ENCODE measurements at places on chromosomes 3 and 15.

GRCh38 chr3:196203846-196204245 is 7.4 kb downstream of the ZDHHC19 start:
- no peak for DNase-seq

DNA sequence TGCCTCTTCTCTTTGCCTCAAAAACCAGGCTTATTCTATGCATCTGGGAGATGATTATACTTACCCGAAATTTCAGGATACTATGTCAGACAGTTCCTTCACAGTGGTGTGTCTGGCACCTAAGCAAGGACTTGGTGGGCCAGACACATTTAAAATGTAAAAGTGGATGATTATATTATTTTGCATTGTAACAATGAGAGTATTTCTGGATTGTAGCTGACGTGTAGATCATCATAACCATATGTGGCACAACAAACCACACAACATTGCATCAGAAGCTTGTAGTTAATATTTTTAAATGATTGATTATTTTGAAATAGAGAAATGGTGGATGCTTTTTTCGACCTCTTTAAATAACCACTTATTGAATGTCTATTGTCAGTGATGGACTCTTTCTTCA is 109.0 kb downstream of the TIGIT start:
- no peak for DNase-seq

- no peak for DNase-seq
Observed at GRCh38 chr3:23112491-23112890, 90.6 kb upstream of the UBE2E2 start.

DNA sequence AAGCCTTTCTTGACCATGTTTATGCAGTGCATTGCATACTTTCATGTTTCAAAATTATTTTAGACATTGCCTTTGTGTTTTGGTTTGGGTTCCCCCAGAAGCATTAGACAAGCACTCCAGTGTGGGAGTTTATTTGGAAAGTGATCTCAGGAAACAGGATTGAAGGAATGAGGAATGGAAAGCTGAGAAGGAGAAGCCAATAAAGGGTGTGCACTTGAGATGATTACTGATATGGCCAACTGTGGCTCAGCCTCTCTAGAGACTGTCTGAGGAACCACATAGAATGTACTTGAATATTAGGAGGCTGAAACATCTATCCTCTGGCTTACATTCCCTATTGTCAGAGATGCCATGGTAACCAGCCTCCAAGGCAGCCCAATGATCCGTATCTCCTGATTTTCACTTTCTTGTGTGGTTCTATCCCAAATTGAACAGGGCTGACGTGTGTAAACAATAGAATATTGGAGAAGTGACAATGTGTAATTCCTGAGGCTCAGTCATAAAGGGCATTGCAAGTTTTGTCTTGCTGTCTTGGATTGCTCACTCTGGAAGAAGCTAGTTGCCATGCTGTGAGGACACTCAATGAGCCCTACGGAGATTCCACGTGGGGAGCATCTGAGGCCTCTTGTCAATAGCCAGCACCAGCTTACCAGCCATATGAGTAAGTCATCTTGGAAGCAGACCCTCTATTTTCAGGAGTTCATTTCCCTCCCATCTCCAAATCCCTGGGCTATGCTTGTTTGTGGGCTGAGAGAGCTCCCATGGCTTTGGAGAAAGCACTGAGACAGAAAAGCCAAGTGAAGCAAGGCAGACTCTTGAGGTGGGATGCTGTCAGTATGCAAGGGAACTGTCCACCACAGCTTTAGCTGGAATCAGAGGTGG is 84.7 kb downstream of the SCN11A start:
- no peak for DNase-seq

- no peak for DNase-seq
Observed at GRCh38 chr3:133746712-133747066, 496 bp downstream of the TF start.

GRCh38 chr3:197331131-197331530 is 32.7 kb upstream of the DLG1 start:
- no peak for DNase-seq

GRCh38 chr3:31274326-31275024 is 258.2 kb upstream of the STT3B start:
- DNase-seq = no peak

DNA sequence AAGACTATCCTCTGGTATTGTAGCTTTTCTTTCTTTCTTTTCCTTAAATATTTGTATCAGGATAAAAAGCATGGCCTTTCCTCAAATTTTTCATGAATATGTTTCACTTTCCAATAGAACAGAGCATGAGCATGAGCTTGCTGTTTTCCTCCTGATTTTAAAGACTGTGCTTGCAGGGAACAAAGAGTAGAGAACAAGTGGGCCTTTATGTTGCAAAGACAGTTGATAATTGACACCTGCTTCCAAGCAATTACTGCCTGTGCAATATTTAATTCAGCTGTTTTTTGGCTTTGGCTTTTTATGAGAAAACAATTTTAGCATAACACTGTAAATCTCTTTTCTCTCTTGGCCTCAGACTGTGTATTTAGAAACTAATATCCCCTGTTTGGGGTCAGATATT is 263.6 kb upstream of the AZI2 start:
- DNase-seq = no peak

DNA sequence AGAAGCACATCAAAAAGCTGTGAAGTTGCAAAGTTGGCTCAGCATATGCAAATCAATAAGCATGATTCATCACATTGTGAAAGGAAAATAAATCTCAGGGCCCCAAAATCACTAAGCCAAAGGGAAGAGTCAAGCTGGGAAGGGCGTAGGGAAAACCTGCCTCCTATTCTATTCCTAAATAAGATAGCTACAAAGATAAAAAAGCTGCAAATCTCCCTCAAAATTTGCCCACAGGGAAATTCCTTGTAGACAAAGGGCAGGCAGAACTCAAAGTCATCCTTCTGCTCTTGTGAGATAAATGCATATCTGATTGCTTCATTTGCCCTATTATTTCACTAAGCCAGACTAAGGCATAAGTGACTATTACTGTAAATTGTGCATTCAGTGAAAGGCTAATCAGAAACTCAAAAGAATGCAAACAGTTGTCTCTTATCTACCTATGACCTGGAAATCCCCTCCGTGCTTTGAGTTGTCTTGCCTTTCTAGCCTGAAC is 30.5 kb upstream of the CCNL1 start:
- no peak for DNase-seq

DNA sequence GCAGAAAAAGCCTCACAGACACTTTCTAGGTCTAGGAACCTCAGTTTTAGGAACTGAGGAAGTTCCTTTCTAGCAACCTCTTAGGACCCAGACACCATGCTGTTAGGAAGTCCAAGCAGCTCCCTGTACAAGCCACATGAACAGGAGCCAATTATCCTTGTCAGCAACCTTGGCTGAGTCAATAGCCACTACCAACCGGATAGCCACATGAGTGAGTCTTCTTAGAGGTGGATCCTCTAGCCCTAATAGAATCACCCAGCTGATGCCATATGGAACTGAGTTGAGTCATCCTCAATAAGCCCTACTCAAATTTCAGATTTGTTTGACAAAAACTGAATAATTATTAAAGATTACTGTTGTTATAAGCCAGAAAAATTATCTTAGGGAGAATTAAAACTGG is 256.2 kb downstream of the NLGN1 start:
- DNase-seq = no peak

GRCh38 chr3:188940573-188940932 is 231.2 kb upstream of the TPRG1 start:
- no peak for DNase-seq

GRCh38 chr15:60708684-60709083 is 229.7 kb upstream of the ICE2 start:
- DNase-seq = no peak

DNA sequence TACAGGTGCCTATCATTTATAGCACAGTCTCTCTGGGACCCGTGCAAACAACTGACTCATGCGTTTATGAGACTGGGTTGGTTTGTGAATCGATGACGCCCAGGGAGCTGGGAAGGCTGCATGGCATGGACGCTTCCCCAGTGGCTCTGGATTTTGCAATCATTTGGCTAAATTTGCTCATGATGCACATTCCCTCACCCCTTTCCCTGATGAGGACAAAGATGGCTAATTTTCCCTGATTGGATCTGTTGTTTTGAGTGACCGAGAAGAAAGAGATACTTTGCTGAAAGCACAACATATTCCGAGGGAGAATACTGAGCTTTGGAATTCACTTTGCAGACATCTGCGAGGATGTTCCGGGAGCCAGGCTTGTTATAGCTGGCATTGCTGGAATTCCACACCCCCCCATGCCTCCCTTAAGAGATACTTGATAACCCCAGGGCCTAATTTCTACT is 51.1 kb downstream of the CGNL1 start:
- no peak for DNase-seq

DNA sequence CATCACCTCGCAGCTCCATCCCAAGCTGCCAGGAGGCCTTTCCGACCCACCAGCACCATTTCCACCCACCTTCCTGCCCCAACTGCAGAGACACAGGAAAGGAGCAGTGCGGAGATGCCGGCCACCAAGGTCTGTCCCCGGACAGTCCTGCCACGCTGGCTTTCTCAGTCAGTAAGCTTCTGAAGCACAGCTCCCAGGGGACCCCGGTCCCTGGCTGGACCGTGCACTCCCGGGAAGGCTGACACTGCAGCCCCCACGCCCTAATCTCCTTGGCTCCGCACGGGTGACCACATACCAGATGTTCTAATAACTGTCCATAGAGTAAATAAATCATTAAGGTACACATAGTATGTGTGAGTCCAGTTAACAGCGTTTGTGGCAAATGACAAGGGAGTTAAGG is 73.5 kb downstream of the VGLL4 start:
- no peak for DNase-seq

DNA sequence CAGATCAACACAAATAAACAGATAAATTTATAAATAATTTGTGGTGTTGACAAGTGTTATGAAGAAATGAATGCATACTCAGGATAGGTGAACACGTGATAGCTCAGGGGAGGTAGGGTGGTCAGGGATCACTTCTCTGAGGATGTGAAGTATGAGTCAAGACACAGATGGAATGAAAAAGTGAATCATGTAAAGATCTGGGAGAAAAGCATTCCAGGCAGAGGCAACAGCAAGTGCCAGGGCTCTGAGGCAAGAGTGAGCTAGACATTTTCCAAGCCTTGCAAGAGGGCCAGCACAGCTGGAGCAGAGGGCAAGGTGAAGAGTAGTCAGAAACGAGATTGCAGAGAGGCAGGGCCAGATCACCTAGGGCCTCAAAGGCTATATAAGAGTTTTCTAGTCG is 177.8 kb downstream of the WNT5A start:
- no peak for DNase-seq

- peak; percentile 55 for DNase-seq
Observed at GRCh38 chr3:74267588-74268184, 346.8 kb downstream of the CNTN3 start.

DNA sequence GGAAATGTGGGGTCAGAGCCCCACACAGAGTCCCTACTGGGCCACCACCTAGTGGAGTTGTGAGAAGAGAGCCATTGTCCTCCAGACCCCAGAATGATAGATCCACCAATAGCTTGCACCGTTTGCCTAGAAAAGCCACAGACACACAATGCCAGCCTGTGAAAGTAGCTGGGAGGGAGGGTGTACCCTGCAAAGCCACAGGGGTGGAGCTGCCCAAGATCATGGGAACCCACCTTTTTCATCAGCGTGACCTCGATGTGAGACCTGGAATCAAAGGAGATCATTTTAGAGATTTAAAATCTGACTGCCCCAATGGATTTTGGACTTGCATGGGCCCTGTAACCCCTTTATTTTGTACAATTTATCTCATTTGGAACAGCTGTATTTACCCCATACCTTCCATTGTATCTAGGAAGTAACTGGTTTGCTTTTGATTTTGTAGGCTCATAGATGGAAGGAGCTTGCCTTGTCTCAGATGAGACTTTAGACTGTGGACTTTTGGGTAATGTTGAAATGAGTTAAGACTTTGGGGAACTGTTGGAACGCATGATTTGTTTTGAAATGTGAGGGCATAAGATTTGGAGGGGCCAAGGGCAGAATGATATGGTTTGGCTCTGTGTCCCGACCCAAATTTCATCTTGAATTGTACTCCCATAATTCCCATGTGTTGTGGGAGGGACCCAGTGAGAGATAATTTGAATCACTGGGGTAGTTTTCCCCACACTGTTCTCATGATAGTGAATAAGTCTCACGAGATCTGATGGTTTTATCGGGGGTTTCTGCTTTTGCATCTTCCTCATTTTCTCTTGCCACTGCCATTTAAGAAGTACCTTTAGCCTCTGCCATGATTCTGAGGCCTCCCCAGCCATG is 49.0 kb downstream of the CD200 start:
- DNase-seq = no peak

- no peak for DNase-seq
Observed at GRCh38 chr3:117873249-117873600, 1161.4 kb downstream of the IGSF11 start.

DNA sequence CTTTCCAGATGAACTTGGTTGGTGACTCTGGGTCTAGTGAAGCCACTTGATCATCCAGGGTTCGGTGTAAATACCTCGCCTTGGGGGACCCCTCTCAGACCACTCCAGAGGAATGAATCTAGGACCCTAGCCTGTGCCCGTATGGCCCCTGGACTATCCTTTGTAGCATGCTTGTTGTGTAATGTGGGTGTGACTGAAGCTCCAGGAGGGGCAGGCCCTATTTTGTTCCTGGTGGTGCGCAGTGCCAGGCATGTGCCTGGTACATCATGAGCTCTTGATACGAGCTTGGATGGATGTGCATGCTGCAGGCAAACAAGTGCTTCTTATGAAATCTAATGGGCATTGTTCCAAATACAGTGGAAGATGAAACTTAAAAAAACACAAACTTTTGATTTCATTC is 82.8 kb downstream of the EBLN2 start:
- no peak for DNase-seq

DNA sequence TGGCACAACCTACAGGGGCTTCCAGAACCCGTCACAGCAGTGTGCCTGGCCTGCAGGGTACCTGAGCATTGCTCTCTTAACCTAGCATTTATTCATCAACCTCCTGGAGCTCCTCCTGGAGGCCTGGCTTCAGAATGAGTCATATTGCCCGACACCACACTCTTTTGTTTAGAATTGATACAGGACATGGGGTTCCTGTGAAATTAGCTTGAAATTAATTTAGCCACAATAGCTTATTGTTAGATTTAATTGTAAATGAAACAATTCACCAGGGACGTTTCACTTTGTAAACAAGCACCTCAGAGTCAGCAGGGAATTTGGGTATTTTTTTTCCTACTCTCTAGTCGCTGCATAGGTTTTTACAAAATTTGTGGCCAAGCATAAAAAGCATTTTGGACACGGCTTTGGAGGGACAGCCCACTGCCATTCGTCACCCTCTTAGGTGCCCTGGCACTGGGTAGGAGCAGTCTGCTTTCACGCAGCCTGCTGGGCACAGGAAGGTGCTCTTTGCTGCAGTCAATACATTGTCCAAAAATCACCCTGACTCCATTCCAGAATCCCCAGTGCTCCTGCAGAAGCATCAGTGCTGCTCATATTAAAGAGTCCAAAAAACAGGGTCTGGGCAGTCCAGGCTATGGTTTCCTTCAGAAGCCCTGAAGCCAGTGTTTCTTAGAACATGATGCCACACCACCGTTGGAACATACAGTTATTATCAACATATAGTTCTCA is 60.8 kb upstream of the MEF2A start:
- DNase-seq = no peak

Data from D341Med (cell line).